Activated effector memory CD4-positive, alpha-beta T cell treated with Interleukin-2 at 50 U/mL for 16 hours (primary cell): ENCODE measurements at places on chromosomes 7 and 10.

DNA sequence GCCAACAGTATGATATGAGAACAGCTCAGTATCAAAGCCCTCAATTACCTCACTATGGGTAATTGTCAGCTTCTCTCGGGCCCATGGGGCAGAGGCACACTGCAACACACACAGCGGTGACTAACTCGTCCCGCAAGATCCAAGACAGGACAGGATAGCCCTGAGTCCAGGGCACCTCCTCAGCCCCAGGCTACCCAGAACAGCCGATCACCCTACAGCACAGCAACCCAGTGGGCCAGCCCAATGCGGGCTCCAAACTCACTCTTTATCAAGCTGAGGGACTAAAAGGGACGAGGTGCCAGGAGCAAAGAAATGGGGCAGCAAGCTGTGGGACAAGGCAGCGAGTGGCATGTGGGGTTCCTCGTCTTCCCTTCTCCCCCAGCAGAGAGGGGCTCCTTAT, 765.1 kb downstream of the GRID1 start:
- no peak for DNase-seq

- DNase-seq = no peak
Observed at GRCh38 chr10:89204621-89205185, 2.4 kb downstream of the CH25H start.

GRCh38 chr7:9083837-9084236, 650.4 kb downstream of the NXPH1 start:
- DNase-seq = no peak

DNA sequence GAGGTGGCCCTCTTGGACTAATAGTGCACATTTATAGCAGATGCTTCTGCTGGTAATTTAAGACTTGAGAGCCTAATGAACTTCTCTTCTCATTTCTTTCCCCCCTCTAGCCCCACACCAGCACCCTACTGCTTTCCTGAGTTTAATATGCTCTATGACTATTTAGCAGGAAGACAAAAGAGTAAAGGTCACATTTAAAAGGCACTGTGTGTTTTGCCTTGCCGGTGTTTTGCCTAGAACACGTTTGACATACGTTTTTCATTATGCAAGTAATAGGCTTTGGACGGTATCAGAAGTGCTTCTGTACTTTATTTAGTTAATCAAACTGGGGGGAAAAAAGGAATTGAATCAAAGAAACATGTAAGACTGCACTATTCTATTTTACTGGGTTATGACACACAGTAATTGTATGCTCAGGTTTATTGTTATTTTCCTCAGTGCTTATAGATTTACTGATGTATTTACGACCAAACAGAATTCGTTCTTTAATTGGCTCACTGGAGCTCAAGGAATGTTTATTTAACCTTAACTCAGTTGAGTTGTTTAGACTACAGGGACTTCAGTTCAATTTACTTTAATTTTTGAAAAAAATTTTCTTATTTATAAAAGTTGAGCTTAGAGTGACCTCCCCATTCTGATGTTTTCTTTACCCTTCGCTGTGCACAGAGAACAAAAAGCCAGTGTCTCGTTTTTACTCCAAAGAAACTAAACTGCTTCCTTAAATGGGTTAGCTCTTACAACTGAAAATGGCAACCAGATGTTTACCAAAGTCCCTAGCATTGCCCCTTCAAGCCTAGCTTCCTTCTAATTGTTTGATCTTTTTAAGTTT, 35.4 kb downstream of the CPED1 start:
- DNase-seq = no peak

DNA sequence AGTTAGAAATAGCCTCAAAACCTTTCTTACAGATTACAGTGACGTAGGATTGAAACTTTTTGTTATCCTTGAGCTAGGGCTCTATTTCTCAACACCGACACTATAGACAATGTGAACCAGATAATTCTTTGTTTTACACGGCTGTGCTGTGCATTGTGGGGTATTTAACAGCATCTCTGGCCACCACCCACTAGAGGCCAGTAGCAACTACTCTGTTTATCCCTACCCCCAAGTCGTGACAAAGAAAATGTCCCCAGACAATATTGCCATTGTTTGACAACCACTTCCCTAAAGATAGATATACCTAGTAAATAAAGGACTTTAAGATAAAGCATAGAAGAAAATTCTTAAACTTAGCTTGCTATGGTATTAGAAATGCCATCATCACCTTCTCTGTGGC, 359.6 kb downstream of the ARL4A start:
- no peak for DNase-seq

DNA sequence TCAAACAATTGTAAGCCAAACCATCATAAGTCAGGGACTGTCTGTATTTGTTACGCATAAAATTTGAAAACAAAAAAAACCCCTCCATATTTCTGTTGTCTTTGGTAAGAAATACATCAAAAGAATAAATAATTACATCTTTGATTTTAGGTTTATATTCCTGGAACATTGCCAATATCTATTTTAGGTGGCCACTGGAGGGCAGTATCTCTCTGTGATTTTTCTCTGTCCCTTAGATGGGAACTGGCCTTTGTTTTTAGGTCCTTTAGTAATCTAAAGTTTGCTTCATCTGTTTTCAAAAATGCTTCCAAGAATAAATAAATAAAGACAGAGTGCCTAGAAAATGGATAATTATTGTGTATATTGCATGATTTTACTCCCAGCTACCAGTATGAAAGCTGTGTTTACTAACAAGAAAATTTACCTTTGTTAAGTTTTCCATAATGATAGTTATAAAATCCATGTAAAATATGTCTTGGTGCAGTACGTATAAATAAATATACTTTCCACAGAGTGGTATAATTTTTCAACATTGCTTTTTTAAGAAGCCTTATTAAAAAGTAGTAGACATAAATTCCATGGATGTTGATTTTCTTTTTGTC, 64.2 kb downstream of the PHYHIPL start:
- DNase-seq = no peak

GRCh38 chr7:142272841-142273240, 15.0 kb upstream of the PRSS58 start:
- DNase-seq = no peak

GRCh38 chr7:140439359-140439758, 35.5 kb downstream of the RAB19 start:
- no peak for DNase-seq

- no peak for DNase-seq
Observed at GRCh38 chr10:48818861-48819520, 120.6 kb downstream of the LRRC18 start.

DNA sequence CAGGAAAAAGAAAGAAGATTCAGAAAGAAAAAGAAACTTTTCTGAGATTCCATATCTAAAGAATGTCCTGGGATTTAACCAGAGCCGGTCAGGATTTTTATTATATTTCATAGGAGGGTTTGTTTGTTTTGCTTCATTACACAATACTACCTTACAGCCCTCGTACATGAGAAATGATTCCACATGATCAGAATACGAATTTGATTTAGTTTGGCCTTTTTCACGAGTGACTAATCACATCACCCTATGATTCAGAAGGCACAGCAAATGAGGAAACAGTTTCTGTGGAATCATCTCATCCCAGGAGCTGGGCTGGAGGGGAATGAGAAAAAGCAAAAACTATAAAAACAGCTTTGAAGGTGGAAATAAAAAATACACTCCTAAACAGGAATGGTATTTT, 54.7 kb upstream of the VWC2 start:
- no peak for DNase-seq

DNA sequence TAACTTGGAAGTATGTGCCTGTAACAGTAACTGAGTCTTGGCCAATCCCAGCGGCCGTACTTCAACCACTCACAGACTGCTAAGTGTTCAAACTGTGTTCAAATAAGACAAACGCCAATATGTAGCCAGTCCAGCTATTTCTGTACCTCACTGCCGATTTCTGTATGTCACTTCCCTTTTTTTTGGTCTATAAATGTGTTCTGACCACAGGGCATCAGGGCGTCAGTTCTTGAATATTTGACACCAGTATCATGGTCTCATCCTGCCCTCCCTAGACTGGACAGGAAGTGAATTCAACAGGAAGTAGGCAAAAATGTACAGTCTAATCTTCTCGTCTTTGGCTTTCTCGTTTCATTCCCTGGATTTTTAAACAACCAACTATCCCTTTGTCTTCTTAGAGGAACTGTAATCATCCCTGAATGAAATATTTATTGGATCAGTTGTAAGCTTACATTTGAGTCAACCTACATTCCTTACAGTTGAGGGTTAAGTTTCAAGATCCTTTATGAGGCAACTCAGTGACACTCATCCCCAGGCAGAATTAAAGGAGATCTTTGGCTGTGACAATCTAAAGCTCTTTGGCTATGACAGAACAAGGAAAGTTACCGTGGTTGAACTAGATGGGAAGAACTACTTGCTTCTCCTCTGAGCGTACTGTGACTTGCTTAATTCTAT, 232.7 kb downstream of the NSUN6 start:
- DNase-seq = no peak

- no peak for DNase-seq
Observed at GRCh38 chr7:22219739-22220493, 137.0 kb downstream of the RAPGEF5 start.

DNA sequence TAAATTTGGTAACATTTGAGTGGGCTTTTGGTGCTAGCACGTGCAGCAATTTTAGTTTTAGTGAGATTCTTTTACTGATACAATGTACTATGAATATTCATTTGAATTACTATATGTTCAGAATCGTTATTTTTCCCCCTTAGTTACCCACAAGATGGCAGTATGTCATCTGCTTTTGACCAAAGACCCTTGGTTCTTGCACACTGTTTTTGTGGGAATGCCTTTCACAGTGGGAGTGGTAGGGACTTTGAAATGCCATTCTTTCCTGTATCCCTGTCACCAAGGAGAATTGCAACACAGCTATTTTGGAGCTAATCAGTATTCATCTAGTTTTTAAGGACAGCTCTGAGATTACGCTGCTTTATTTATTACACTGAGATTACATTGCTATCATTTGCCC, 40.6 kb downstream of the SEC23IP start:
- DNase-seq = no peak

GRCh38 chr10:24439935-24440334, 231.0 kb downstream of the KIAA1217 start:
- DNase-seq = no peak

GRCh38 chr7:101465131-101465530, 102.5 kb downstream of the COL26A1 start:
- no peak for DNase-seq

GRCh38 chr7:69735582-69735981, 137.3 kb downstream of the AUTS2 start:
- no peak for DNase-seq

DNA sequence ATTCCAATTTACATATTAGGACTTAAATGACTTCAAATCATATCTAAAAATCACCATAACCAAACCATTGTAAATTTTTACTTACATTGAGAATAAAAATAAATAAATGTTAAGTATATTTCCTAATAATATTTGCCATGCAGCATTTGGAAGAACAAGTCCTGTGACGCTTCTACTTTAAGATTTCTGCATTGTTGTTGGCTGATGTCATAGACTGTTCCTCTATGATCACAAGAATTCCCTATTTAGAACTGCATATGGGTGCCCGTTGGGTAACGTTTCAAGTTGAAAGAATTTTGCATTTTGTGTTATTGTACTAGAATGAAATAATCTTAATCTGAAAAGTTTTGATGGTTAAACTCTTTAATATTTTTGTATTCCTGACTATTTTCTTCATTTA, 5.1 kb upstream of the ITGB1 start:
- no peak for DNase-seq

- no peak for DNase-seq
Observed at GRCh38 chr10:81251457-81252115, 623.4 kb upstream of the NRG3 start.

GRCh38 chr10:118842843-118843624, 88.3 kb upstream of the CACUL1 start:
- no peak for DNase-seq

GRCh38 chr7:115493381-115493780, 537.2 kb downstream of the TFEC start:
- DNase-seq = no peak

- DNase-seq = no peak
Observed at GRCh38 chr7:27185013-27185853, at the start of gene HOXA11. Gene HOXA11, minus strand, starts transcription at chr7:27185232. Its CDS starts 88 bp downstream, at chr7:27185144.

DNA sequence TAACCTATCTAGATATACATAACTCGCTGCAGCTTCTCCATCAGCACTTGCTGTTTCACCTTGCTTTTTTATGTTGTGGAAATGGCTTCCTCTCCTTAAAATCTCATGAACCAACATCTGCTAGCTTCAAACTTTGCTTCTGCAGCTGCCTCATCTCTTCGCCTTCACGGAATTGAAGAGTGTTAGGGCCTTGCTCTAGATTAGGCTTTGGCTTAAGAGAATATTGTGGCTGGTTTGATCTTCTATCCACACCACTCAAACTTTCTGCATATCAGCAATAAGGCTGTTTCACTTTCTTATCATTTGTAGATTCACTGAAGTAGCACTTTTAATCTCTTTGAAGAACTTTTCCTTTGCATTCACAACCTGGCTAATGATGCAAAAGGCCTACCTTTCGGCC, 49.2 kb upstream of the AGR3 start:
- no peak for DNase-seq

DNA sequence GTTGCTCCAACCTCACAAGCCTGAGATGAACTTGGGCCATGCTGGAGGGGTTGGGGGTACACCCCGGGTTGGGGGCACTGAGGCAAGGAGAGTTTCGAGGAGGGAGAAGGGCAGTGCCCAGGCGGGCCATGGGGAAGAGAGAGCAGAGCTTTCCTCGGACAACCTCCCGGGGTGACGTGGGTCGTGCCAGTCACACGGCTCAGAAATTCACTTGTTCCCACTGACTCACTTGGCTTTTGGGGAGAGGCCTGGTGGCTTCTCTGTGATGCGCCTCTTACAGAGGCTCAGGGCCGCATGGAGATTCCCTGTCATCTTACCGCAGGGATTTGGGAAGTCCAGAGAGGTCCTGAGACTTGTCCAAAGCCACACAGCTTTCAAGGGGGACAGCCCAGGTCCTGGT, 2.9 kb downstream of the LAT2 start:
- no peak for DNase-seq

DNA sequence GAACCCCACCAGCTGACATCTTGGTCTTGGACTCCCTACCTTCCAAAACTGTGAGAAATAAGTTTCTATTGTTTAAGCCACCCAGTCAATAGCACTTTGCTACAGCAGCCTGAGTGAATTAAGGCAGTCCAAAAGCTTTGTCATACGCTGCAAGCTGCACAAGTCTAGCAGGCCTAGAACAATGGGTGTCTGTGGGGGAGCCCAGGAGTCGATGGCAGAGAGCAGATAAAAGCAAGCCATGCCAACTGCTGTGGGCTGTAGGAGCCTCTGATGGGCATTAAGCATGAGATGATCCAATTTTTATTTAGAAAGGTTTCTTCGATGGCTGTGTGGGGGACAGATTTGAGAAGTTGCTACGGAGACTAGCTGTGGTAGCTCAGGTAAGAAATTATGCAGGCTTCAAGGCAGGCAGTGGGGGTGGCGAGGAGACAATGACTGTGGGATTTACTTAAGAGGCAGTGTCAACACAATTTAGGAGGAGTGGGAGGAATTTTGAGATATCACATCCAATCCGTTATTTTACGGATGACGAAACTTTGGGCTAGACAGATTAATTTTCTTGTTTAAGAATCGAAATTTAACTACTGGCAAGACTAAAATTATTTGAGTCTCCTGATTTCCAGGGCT, 110.4 kb downstream of the NRCAM start:
- DNase-seq = no peak

DNA sequence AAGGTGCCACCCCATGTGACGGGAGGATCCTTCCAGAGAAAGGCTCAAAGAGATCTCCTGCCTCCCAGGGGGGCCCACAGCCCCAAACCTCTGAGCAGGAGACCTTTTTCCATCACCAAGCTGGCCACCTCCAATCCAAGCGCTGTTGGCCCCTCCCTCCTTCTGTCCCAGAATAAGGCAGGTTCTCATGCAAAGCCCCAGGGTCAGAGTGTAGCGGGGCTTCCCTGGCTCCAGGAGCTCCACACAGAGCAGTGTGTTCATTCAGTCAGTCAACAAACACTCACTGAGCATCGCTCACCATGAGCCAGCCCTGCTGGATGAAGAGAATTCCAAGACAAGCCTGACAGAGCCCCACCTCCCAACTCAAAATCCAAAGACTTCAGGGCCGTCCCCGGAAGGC, 39.0 kb downstream of the TNRC18 start:
- DNase-seq = no peak
